ENCODE measurements at places on chromosomes 5 and 9. TPM values are rescaled to one million over a fixed set of nuclear protein-coding genes. Genes with fewer than 3 reads are reported as not detected.

Gene ANGPTL2
- 55.2 TPM for total RNA-seq

Gene RGS7BP
- total RNA-seq, result 1.5 TPM

Gene FEM1C
- 24.6 TPM for total RNA-seq

Gene DNAI1
- total RNA-seq, result 0.52 TPM

Gene GPR151
- not detected for total RNA-seq

Gene PLK2
- 34.9 TPM for total RNA-seq

Gene PCDHA13
- 6.7 TPM for total RNA-seq

Gene ARL10
- total RNA-seq, result 6.6 TPM

Gene PDE8B
- 29.4 TPM for total RNA-seq

Gene GGTA1
- total RNA-seq, result 8.4 TPM

Gene S100Z
- total RNA-seq, result 0.95 TPM

Gene PCDHGC3
- total RNA-seq, result 82.4 TPM

Gene TSSK1B
- 0.20 TPM for total RNA-seq

Gene ACOT12
- 0.75 TPM for total RNA-seq

DNA sequence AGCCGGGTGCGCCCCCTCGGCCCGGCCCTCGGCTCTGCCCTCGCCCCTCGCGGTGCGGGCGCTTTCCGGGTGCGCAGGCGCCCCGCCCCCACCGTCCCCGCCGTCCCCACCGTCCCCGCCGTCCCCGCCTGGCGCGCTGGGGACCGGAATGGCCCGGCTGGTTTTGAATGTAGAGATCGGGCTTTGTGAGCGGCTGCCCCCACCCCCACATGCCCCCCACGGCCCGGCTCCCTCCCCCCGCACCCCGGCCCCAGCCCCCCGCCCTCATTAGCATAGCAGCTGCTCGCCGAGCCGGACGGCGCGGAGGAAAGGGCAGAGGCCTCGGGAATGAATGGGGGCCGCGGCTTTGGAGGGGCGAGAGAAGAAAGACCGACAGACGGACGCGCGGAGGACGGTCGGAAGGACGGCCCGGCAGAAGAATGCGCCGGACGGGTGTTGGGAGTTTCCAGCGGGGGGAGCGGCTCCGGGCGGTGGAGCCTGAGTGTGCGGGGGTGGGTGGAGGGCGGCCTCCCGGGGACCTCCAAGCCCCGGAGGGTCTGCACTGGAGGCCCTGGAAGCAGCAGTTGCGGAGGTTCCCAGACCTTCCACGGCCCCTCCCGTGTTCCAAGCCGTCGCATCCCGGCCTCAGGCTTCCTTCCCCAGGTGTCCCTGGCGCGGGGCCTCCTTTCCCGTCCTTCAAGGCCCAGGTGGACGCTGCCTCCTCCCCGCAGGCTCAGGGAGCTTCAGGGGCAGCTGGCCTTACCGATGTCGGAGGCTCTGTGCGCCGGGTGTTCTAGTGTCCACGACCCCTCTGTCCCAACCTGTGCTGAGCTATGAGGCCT lies 6.0 kb downstream of the NRARP start:
- DNase-seq, result no peak

DNA sequence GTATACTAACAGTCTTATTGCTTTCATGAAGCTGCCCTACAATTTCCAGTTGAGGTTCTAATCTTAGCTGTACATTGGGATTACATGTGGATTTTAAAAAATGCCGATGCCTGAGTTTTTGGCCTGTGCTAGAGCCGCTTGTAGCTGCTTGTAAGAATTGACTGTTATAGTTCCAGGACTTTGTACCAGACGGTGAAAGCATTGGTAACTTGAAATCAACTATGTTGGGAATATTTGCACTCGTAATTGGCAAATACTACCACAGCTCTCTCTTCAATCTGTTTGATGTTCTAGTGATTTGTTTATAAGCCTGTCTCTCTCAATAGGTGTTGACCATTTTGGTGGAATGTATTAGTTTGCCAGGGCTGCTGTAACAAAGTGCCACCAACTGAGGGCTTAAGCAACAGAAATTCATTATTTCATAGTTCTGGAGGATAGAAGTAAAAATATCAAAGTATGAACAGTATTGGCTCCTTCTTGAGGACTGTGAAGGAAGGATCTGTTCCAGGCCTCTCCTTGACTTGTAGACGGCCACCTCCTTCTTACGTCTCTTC lies 50.5 kb upstream of the DHFR start:
- no peak for DNase-seq

DNA sequence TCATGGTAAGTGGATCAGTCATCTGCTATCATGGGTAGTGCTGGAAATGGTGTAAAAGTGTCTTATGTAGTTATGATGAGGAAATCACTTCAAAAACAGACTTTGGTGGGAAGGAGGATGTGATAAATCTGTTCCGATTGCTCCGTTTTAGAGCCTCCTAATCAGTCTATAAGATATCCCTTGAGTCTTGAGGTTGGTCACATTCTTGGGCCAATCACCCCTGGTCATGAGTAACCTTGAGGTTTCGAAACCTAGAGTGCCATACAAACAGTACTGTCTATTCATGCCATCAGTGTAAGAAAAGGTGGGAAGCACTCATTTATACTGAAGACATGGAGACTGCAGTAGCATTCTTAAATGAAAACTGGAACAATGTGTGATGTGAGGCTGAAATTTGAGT lies 45.8 kb downstream of the LRRTM2 start:
- DNase-seq, result no peak

- DNase-seq, result no peak
Measured at GRCh38 chr5:66178799-66179198, 34.7 kb downstream of the SREK1 start.

DNA sequence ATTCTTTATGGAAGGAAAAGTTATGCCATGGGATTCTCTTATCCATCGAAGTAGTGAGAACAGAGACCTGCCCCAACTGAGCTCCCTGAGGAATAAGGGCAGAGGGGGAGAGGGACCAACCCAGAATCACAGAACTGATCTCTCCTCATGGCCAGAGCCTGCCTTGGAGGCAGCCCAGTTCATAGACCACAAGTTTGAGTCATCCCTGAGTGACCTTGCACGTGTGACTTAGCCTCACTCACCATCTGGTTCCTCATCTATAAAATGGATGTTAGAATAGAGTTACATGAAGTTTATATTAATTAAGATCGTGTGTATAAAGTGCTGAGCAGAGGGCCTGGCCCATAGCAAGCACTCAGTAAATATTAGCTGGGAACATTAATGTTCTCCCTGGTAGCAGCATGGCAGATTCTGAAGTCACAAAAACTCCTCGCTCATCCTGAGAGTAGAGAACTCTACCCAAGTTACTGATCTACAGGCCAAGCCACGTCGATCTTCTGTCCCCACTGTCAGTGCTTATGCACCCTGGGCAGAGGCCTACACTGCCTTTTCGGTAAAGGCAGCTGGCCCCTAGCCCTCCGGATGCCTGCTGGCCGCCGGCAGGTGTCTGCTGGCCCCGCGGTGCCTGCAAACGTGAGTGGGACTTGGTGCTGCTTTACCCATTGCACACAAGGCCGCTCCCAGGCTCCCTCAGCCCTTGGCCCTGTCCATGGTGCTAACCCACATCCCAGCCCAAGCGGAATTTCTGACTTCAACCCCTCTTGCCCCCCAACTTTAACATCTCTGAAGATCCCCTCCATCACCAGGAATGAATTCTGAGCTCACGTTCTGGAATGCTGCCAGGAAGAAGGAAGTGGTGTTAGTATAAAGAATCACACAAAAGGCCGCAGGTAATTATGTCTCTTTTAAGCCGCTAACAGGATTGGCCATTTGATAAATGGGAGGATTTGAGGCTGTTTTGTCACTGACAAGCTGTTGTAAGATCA lies 61.1 kb upstream of the ARAP3 start:
- peak; percentile 22 for DNase-seq

DNA sequence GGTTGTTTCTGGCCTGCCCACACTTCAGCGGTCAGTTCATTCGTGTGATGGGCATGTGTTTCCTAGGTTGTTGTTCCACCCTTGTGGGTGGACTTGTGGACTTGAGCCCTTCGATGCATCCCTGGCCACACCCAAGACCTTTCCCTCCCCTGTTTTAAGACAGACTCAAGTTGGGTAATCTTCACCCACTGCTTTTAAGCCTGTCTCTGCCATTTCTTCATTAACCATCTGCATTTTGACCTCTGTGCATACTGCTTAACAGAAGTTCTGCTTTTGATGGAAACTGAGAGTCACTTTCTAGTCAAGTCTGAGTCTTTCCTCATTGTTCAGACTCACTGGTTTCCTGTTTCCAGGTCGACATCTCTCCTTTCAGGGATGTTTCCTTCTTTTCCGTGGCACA lies 233.7 kb downstream of the ARHGEF28 start:
- DNase-seq, result no peak

- DNase-seq, result no peak
Measured at GRCh38 chr5:78816143-78816765, 167.7 kb upstream of the LHFPL2 start.

DNA sequence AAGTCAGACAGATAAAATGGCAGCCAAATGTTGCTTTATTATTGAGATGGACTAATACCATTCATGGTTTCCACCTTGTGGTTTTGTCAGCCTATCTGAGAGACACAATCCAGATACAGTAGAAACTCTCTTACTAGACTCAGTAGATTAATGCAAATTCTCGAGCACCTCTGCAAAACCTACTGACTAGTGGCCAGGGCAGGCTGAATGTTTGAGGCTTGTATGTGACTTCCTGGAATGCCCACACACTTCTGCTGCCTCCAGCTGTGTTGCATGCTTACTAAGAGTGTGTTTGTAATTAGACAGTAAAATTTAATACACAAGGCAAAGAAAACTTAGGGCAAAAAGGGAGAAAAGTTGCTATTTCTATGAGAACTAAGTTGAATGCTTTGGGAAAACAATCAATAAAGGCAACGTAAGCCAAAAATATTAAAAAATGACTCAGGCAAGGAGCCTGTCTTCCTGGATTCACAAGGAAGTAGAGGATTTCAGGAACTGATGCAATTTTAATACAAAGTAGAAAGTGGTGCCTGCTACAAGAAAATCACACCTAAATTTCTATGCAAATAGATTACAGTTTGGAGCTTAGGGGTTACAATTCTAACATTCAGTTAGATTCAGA lies 30.2 kb upstream of the CCNG1 start:
- DNase-seq, result no peak

DNA sequence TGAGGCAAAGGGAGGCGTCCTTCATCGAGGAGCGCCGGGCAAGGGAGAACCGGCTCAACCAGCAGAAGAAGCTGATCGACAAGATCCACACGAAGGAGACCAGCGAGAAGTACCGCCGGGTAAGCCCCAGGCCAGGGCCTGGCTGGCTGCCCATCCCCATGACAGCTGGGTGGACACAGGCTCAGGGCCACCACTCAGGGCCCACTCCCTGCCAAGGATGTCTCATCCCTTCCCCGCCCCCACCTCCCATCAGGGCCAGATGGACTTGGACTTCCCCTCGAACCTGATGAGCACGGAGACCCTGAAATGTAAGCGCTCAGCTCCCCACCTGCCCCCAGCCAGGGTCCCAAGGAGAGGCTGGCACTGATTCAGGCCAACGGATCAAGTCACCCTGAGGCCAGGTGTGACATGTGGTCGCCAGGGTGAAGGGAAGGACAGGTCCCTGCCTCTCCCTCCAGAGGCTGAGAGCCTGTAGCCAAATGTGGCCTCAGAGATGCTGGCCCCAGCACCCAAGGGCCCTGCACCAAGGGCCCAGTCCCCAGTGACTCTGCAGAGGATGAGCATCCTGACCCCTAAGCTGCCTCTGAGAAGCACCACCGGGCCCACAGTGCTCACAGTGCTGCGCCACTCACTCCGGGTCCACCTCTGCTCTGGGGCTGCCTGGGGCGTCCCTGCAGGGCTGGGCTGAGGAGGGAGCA lies 3.1 kb upstream of the RABL6 start:
- DNase-seq, result no peak

DNA sequence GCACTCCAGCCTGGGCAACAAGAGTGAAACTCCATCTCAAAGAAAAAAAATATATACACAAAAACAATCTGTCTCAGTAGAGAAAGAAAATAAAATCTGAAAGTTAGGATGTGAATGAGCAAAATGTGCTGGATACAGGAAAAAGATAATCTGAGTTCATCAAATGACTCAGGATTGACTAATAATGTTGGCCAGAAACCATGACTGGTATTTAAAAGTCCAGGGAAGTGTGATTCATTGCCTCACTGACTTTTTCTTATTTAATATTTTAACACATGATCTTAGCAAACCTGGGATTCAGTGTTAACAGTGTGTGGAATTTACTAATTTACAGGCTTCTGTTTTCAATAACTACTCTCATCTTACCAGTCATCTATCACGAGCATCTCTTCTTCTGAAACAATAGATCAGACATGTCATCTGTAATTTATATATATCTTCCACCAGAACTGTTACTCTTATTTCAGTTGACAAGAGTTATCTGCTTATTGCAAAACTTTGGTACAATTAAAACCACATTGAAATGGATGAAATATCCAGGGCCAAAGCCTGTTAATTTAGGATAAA lies 256.7 kb downstream of the CDH12 start:
- no peak for DNase-seq

DNA sequence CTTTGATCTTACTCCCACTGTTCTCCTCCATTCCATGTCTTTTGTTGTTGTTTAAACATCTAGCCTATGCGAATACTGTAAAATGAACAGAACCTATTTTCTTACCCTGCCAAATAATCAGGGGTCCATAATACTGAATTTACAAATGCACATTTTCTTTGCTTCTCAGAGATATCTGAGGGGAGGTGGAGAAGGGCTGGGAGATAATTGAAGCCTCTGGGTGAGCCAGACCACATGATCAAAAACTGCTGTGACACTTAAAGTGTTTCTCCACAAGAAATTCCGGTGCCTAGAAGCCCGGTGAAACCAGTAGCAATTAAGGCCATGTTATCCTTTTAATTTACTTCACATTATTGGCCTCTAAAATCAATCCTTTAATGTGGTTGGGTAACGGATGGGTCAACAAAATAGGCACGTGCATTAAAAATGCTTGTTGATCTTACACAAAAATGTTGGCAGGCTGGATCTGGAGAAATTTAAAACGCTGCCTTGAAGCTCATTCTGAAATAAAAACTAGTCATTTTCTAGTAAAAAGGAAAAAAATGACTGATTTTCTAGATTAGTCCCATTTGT lies 10.8 kb downstream of the SEMA6A start:
- no peak for DNase-seq

GRCh38 chr5:37667430-37667829 lies 172.4 kb downstream of the GDNF start:
- no peak for DNase-seq

GRCh38 chr9:70639853-70640814 lies 225.7 kb upstream of the KLF9 start:
- DNase-seq, result no peak

DNA sequence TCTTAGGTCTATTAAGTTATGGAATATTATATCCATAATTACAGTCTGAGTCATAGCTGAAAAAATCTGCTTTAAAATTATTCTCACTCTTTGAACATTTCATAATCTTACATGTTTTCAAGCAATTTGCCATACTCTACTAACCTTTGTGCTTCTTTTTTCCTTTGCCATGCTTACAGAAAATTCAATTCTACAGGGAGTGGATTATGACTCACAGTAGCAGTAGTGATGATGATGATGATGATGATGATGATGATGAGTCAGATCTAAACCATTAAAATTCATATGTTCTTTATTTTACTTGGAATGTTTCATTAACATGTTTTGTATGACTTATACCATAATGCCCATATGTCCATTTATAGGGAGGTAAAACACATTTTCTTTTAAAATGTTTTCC lies 207.1 kb downstream of the VPS13A start:
- no peak for DNase-seq

GRCh38 chr9:16318516-16319060 lies 551.9 kb downstream of the BNC2 start:
- no peak for DNase-seq

Measured in mucosa of gallbladder (tissue), 1 donor.